T follicular helper cell (primary cell): ENCODE measurements at places on chromosomes 12 and 14.

DNA sequence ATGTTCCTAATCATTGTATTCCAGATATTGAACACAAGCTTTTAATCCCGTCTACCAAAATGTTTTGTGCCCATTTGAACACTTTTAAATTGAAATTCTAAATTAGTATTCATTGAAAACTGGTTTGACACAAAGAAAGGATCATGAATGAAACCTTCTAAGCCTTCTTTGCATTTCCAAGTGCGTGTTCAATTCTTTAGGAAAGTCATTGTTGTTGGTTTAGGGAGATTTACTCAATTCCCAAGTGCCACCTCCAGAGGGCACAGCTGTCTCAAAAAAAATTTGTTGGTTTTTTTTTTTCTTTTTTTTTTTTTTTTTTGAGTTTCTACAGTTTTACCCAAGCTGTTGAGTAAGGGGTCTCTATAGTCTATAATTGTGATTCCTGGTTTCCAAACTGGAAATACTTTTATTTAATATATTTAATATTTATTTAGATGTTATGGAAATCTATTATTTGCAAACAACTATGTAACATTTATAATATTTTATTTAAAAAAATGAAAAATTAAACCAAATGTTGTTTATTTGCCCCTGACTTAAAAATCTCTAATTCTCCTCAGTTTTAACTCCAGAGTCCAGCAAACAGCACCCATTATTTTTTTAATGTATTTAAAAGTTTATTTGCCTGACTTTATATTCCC, 79.9 kb downstream of the NEDD1 start:
- DNase-seq: no peak

- no peak for DNase-seq
These were observed 59.8 kb downstream of the FRMD6 start for GRCh38 chr14:51711505-51711904.

GRCh38 chr12:45138609-45139008, 77.3 kb upstream of the ANO6 start:
- no peak for DNase-seq

DNA sequence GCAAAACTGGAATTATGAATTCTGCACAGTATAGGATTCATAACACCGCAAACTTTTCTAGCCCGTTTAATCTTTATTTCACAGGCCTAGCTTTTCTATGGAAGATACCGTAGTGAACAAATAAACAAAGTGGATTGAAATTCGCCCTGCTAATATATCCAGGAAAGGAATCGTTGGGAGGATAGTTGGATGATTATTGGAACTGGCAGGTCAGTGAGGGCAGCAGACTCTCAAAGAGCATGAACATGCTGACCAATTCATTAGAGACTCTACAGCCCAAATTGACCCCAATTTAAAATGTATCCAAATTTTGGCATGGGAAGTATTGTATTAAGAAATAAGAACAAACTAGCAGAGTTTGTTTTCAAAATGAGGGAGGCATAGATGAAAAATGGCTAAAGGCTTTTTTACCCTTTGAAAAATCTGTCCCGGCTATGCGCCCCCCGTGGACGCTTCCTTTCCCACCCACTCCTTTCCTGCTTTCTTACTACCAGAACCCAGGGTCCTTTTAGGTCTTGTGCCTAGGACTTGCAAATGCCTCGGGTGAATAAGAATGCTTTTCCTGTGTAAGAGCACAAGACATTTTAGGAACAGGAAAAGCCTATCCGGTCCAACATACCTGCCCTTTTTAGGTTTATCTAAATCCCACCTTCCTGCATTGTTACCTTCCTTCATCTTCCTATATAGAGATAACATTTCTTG, 84.6 kb upstream of the PTPRB start:
- no peak for DNase-seq

DNA sequence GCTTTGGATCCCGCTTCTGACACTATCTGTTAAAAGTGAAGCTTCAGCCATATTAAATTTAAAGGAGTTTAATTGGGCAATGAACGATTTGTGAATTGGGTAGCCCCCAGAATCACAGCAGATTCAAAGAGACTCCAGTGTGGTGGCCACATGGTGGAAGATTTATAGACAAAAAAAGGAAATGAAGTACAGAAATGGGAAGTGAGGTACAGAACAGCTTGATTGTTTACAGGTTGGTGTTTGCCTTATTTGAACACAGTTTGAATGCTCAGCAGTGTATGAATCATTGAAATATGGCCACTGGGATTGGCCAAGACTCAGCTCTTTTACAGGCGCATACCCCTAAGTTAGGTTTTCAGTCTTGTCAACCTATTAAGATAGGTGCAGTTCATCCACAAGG, 21.9 kb downstream of the CCDC91 start:
- DNase-seq: no peak

DNA sequence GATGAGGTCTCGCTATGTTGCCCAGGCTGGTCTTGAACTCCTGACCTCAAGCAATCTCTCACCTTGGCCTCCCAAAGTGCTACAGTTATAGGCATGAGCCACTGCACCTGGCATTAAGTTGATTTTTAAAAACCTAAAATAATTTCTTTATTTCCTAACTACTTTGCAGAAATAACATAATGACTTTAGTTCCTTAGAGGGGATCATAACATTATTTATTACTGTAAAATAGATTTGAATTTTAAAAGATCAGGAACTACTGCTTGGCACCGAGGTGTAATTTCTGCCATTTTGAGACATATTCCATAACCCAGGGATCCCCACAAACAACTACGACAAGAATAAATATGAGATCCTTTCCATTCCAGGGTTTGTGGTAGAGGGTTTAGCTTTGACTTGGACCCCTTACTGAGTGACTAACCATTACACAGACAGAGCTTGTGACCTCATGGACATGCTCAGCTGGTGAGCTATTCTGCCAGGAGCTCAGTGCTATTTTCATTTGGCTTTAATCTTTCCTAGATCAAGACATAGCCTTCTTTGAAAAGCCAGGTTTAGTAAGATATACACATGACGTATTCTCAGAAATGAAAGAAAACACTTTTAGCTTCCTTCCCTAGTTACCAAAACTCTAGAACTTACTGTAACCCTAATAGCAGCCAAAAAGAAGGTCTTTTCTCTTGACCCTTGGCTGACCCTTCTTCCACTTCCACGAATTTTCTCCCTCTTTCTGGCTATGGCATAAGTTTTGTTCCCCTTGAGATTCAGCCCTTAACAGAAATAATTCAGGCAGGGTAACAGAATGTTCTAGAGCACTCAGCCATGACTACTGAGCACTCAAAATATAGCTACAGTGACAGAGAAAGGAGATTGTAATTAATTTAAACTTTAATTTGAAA, 75.1 kb upstream of the NUDT4 start:
- DNase-seq: no peak

- DNase-seq: no peak
These were observed 72.0 kb downstream of the SUDS3 start for GRCh38 chr12:118448341-118448740.

- no peak for DNase-seq
These were observed 30.1 kb upstream of the DLK1 start for GRCh38 chr14:100696590-100696989.

GRCh38 chr12:49301760-49302159, 6.8 kb downstream of the PRPH start:
- no peak for DNase-seq

- no peak for DNase-seq
These were observed 520 bp downstream of the CSRP2 start for GRCh38 chr12:76878099-76878898.

- DNase-seq: no peak
These were observed 135.0 kb downstream of the ADAMTS20 start for GRCh38 chr12:43416981-43417380.

GRCh38 chr12:63036216-63036973, 101.4 kb upstream of the PPM1H start:
- DNase-seq: no peak

DNA sequence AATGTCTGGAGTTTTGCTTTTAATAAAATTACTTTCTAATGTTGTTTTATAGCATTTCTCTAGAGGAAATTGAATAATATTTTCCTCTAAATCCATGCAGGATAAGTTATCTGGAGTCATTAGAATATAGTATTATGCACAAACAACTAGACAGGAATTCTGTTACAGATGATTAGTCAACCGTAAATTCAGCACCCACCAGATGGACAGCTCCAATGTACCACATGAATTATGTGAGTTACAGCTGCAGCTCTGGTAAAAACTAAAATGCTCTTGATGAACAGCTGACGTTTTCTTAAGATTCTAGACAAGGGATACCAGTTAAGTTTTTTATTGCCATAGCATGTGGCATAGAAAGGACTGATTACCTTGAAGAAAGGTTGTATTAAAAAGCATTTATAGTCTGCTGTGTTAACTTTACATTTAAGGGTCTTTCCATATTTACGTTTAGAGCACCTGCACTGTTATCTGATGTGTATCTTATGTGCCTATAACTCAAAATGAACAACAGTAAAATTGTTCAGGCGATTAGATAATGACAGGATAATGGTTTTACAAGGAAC, 321.4 kb upstream of the LRFN5 start:
- DNase-seq: no peak

DNA sequence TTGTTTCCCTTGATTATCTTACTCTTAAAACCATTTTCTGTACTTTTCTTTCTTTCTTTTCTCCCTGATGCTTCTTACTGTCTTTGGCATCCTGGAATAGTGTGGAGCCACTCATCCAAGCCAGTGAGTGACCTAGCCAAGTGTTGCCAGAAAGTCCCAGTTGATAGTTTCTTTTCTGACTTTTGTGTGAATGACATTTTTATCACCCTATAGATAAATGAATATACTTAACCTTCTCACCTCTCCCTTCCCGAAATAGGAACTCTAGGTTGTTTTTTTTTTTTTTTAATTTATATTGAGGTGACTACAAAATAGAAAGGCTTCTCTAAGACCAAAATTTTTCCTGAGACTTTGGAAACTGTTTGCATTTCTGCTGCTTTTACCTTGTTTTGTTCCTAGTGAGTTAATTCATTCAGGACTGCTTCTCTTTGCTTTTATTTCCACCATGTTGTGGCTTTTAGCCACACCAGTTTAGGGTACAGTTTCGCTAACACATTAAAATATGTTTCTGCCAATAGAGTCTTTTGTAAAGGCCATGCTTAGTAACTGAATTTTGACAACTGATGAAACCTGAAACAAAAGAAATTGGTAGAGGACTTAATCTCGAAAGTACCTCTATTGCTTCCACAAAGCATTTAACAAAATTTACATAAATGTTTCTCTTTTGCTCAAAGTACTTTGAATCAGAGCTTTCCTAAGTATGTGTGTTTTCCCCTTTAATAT, 194.6 kb downstream of the ERC1 start:
- no peak for DNase-seq

- no peak for DNase-seq
These were observed at the start of gene DENND5B for GRCh38 chr12:31590642-31591379. DENND5B (minus strand) TSS chr12:31591136; CDS start chr12:31590832, 304 bp downstream.

GRCh38 chr14:102187044-102187443, 47.3 kb downstream of the WDR20 start:
- no peak for DNase-seq

GRCh38 chr14:92397150-92397952, 74.4 kb downstream of the SLC24A4 start:
- no peak for DNase-seq

DNA sequence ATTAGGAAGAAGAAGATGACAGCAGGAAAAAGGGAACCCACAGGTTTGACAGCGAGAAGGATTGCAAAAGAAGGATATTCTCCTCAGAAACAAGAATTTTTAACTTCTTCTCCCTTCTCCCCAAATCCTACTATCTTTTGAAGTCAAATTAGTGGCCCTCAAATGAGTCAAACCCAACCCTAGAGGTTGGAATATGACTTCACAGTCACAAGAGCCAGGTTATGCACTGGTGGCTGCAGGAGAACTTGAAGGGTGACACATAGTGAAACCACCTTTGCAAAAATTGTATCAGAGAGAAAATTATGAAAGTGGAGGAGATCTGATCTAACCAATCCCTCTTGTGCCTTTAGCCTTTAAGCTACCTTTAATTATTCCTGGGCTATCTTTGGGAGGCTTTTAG, 386.2 kb upstream of the CCDC196 start:
- no peak for DNase-seq

DNA sequence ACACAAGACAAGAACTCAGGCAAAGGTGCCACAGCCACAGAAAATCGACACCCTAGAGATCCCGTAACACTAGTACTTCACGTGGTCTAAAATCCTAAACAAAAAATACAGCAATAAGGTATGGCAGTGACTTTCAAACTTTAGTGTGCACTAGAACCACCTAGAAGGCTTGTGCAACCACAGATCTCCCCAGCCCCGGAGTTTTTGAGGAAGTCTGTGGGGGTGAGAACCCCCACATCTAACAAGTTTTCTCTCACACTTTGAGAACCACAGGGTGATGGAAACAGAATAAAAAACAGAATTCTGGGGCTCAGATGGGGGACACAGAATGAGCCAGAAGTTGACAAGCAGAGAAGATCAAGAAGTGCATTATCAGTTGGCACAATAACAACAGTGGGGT, 254.0 kb downstream of the ANO6 start:
- no peak for DNase-seq

GRCh38 chr12:2287151-2287550, 234.4 kb downstream of the CACNA1C start:
- DNase-seq: no peak

GRCh38 chr12:118742431-118742830, 238.9 kb upstream of the SRRM4 start:
- DNase-seq: no peak

- no peak for DNase-seq
These were observed 399 bp upstream of the WASHC4 start for GRCh38 chr12:105107171-105107493.
